ENCODE measurements at places on chromosomes 7 and 10. TPM values are rescaled to one million over a fixed set of nuclear protein-coding genes. Genes with fewer than 3 reads are reported as not detected.
A peak's percentile ranks its signal among the peaks of the same experiment; 100 is the strongest.

The MSMB gene
- total RNA-seq = not detected

The TMEM176A gene
- 30.7 TPM for total RNA-seq

The FANK1 gene
- total RNA-seq = 6.3 TPM

The TSPAN33 gene
- total RNA-seq = 11.1 TPM

The CXCL12 gene
- 73.1 TPM for total RNA-seq

GRCh38 chr10:14063531-14064285 lies 267.0 kb downstream of the FRMD4A start:
- DNase-seq = no peak

GRCh38 chr10:32175629-32176028 lies 119.4 kb upstream of the KIF5B start:
- no peak for DNase-seq

DNA sequence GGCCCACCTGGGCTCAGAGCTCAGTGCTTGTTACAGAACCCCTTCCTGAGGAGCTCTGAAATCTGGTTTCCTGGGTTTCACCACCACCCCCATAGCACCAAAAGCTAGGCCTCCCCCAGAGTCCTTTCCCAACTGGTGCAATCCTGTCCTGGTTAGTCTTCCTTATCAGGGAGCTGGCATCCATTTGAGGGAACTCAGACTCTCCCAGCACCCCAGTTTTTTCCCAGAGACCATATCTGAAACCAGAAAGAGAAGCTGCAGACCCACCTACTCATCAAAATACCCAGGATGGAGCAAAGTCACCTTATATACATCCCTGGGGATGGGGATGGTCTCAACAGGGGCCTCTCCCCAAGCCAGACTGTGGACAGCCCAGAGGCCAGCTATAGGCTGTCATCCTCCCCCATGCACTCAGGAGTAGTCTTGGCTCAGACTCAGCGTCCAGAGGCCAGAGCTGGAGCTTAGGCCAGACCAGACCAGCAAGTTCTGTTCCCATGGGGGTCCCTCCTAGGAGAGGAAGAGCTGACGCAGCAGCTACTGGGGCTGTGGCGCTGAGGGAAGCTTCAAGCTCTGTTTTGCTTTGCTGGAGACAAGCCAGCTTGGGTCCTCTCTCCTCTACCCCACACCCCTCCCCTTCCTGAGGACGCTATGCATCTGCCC lies 3.0 kb downstream of the TBATA start:
- no peak for DNase-seq

GRCh38 chr7:76020031-76020714 lies 25.8 kb upstream of the TMEM120A start:
- peak; percentile 68 for DNase-seq

GRCh38 chr7:150951521-150951920 lies 26.6 kb downstream of the KCNH2 start:
- no peak for DNase-seq

- DNase-seq = no peak
Observed at GRCh38 chr10:36711361-36711760, 414.0 kb upstream of the ANKRD30A start.

DNA sequence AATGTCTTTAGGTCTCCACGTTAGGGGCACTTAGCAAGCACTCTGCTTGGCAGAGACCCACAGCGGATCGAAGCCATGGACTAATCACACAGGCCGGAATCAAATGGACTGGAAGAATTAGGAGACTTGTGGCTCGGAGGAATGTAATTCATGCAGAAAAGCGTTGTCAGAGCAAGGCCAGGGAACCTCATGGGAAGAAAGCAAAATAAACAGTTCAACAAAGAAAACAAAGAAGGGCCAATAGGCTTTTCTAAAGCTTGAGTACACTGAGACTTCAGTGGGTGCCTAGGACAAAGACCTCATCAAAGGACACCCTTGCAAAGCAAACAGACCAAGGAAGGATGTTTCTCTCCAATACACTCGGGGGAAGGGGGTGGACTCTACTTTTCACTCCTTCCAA lies 171.1 kb downstream of the GLI3 start:
- no peak for DNase-seq

DNA sequence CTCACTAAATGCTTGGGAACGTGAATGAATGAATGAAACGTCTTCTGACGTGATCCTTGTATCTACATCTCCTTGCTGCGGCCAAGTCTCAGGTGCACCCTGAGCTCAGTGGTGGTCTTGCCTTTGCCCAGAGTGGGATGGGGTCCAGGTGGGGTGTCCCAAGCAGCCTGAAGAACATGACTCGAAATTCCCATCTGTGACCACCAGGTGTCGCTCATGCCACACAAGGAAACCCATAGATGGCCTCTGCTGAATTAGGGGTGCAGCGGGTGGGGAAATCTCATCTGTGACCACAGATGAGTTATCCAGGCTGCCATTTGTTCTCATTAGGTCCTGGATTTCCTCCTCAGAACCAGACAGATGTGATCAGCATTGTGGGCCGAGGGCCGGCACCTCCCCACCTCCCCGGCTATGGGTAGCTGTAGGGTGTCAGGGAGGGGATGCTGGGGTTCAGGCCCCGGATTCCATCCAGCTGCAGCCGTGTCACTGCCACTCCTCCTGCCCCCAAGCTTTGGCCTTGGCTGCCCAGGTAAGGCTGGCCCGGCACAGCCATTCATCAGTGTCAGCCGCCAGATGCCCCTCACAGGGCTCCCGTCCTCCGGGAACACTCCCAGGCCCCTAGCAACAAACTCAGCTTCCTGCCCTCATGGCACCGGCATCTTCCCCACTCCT lies 21.0 kb upstream of the GNA12 start:
- peak; percentile 72 for DNase-seq

- DNase-seq = no peak
Observed at GRCh38 chr10:45034301-45034700, 33.6 kb downstream of the ZNF22 start.

- DNase-seq = no peak
Observed at GRCh38 chr10:659688-660141, 29.8 kb downstream of the DIP2C start.

DNA sequence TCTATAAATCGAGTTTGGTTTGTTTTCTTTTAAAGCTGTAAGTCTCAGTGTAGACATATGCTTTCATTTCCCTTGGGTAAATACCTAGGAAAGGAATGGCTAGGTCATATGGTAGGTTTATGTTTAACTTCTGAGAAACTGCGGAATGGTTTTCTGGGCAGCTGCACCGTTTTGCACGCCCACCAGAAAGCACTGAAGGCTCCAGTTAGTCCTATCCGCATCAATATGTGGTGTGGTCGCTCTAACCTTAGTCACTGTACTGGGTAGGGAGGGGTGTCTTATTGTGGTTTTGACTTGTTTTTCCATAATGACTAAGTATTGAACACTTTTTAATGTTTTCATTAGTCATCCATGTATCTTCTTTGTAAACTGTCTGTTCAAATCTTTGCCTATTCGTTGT lies 279.5 kb upstream of the AKR1E2 start:
- no peak for DNase-seq

Measured in ureter (tissue), 1 donor.